ENCODE measurements at places on chromosomes 5 and 9.

DNA sequence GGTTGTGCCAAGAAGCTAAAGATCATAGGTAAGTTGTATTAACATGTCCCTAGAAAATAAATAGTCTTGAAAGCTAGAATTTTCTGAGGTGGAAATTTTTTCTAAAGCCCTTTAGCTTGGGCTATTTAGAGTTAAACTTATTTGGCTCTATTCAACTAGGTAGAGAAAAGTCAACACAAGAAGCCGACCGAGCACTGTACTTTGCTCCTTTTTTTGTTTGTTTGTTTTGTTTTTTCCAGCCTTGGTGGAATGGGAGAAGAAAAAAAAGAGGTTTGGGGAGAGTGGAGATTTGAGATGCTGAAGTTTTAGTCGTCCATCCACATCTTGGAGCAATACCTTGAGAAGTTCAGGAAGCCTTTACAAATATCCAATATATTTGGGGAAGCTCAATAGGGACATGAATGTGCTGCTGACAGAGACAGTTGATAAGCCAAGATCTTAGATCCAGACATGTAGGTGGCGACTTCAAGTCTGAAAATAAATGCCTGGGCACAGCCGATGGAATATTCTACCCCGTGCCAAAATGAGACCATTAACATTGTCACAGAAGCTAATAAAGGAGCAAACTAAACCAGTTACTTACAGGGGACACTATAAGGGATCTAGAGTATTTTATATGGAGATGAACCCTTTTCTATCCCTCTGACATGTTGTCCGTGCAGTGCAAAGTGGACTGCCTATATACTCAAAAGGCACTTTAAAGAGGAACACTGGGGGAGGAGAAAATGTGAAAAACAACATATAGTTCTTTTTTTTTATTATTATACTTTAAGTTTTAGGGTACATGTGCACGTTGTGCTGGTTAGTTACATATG lies 466.1 kb downstream of the PTPRD start:
- no peak for DNase-seq

DNA sequence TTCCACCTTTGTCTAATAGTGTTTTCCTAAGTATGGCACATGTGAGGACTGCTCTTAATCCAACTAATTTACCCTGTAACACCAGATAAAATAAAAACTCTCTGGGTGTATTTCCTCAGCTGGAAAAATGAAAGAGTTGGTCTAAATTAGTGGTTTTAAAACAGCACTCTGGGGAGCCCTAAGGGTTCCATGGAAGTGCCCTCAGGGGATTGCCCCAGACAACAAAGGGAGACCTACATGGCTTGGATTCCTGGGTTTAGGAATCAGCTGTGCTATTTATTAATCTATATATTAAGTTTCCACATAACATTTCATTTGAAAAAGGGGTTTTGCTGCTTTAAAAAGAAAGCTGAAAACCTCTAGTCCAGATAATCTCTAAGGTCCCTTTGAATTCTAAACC lies 20.2 kb downstream of the ADAMTS6 start:
- no peak for DNase-seq

DNA sequence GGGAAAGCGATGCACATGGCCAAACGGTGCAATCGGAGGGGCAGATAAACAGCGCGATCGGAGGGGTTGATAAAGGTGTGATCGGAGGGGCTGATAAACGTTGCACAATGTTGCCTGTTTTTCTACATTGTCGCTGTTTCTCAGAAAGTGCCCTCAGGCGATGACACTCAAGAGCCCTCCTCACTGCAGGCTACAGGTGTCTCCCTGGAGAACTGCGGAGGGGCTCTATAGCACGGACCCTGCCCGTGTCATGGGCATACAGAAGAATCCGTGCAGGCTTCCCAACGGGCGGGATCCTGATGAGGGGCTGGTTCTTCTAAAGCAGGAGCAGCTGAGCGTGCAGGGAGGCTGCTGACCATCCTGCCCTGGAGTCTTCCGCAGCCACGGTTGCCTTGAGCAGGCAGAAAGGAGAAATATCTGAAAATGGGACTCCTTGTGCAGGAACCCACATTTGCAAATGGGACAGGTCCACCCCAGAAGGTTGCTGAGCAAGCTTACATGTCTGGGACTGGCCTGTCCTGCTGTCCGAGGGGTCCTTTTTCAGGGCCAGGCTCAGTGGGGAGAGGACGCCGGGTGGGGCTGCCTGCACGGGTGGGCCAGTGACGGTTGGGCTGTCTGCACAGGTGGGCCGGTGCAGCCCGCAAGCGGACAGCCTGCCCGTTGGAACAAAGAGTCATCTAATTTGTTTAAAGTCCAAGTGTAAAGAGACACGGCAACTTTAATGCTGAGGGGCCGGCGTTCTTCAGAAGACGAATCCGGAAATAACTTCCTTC lies 25.1 kb upstream of the LPCAT1 start:
- DNase-seq: no peak

DNA sequence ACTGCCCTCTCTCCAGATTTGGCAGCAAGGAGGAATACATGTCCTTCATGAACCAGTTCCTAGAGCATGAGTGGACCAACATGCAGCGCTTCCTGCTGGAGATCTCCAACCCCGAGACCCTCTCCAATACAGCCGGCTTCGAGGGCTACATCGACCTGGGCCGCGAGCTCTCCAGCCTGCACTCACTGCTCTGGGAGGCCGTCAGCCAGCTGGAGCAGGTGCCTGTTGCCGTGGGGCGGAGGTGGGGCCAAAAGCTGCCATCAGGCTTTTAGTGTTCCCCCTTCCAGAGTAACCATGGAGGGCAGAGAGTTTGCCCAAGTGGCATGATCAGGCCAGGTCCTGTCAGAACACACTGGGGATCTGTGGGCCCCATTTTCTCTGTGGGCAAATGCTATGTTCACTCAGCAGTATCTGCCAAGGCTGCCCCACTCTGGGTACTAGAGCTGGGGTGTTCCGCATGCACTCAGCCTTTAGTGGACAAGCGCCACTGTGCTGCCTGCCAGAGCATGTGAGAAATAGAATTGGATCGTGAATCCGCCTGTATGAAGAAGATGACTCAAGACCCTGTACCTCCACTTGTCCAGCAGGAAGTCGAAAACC lies 117.1 kb downstream of the DAB2IP start:
- no peak for DNase-seq

- DNase-seq: no peak
Observed at GRCh38 chr9:133405508-133406438, 12.0 kb downstream of the REXO4 start.

DNA sequence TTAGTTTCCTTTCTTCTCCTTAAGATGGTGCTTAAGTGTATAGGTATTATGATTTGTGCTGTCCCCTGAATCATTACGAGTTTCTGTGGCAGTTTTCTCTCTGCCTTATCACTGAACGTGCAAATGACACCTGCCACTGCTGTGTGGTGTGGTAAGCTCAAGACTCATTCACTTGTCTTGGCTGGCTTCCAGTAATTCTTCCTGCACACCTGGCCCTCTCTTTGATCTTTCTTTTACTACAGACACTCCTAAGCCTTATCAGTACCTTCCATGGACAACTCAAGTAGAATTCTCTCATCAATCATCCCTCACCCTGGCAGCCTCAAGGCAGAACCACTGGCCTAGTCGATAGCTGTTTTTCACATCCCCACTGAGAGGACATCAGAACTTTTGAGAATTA lies 82.6 kb upstream of the ADAMTS19 start:
- DNase-seq: peak; percentile 1

DNA sequence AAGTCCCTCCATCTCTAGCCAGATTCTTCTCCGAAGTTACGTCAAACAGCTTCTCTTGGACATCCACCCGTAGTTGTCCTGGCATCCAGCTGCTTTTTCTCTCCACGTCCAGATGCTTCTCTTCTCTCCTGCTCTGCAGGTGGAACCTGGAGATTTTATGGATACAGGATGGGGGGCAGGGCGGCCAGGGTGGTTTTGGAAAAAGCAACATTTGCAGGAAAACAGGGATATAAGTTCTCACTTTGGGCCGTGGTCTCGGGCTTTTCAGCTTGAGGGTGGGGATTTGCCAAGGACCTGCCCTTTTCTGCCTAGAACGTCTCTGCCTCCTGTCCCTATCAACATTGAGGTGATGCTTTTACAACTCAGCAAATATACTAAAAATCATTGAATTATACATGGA lies 1941.6 kb upstream of the C9orf72 start:
- no peak for DNase-seq

GRCh38 chr5:103424453-103425205 lies 138.0 kb downstream of the NUDT12 start:
- no peak for DNase-seq

- no peak for DNase-seq
Observed at GRCh38 chr9:109315480-109316206, 5.2 kb downstream of the EPB41L4B start.

GRCh38 chr5:68368311-68369022 lies 152.9 kb downstream of the PIK3R1 start:
- no peak for DNase-seq

GRCh38 chr5:35248843-35249780 lies 18.8 kb upstream of the PRLR start:
- DNase-seq: no peak

- DNase-seq: no peak
Observed at GRCh38 chr5:71475788-71476384, 20.4 kb downstream of the BDP1 start.

DNA sequence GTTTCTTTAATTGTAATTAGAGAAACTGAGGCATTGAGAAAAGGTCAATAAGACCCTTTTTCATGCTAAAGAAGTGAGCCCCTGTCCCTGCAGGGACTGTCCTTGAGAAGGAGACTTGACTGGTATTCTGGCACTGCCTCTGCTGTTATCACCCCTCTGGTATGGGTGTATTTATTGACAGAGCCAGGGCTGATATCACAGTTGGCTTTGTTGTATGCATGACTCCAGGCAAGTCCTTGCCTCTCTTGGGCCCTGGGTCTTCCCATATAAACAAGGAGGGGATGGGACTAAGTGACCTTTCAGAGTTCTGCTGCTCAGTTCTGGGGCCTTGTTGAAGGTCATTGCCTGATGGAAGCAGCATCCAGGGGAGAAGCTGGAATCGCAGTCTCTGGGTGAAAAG lies 71.8 kb upstream of the PPARGC1B start:
- DNase-seq: no peak

GRCh38 chr5:40276426-40277102 lies 403.2 kb upstream of the PTGER4 start:
- no peak for DNase-seq

DNA sequence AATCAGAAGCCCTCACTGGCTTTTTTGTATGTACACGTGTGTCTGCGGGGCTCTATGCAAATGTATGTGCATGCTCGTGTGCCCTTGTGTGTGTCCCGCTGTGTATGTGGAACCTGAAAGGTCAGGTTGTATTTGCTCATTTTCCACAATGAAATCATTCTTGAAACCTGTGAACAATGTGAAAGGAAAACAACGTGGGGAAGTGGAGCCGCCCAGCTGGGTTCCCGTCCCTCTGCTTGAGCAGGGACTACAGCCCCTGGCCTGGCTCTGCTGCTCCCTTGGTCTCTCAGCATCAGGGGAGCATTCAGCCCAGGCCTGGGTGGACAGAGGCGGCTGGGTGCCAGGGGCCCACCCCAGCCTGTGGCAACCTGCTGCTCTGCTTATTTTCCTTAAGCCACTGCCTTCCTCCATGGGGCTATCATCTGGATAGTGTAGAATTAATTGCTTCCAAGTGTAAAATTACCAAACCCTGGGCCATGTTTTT lies 3.0 kb downstream of the ECSCR start:
- DNase-seq: no peak

DNA sequence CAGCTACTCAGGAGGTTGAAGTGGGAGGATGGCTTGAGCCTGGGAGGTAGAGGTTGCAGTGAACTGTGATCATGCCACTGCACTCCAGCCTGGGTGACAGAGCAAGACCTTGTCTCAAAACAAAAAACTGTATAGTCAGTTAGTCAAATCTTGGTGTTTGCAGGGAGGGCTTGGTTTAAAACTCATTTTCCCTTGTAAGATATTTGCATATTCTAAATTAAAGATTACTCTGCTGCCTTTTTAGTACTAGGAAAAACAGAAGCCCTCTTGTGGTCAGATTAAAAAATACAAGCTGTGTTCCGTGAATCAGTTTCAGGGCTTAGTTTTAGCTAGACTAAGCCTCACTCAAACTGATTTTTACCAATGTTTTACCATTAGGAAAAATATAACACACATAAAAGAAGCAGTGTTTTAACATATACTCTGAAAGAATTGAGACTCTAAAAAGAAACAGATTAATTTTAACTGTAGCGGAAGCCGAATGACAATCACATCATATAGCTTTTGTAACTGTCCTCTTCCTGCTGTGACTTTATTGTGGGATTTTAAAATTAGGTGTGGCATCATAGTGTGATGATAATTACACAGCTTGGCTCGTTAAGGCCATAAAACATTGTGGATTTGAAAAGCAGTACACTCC lies 84.9 kb upstream of the BASP1 start:
- DNase-seq: peak; percentile 89

GRCh38 chr9:127402401-127403090 lies 5.6 kb downstream of the SLC2A8 start:
- no peak for DNase-seq

GRCh38 chr5:18497089-18497488 lies 862.8 kb downstream of the TAF11L14 start:
- no peak for DNase-seq

DNA sequence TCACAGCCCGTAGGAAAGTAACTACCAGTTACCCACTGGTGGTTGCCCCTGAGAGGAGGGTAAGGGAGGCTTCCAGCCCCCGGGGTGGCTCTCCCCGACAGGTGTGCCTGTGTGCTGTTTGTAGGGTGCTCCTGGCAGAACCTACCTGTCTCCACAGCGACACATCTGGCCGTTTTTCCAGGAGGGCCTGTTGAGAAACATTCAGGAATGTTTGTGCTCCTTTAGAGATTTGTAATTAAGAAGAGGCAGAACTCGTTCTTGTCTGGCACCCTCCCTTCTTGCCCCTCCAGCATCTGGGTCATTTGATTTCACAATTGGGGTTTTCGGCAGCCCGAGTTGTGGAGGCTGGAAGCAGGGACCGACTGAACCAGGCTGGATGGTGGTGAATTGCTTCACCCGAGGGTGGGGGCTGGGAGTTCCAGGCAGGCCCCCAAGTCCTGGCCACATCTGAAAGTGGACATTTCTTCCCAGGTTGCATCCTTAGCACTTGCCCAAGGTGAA lies 74.2 kb downstream of the WWC1 start:
- no peak for DNase-seq

GRCh38 chr5:151086905-151087360 lies 6.1 kb upstream of the TNIP1 start:
- no peak for DNase-seq

GRCh38 chr5:151737431-151737830 lies 21.0 kb downstream of the ATOX1 start:
- DNase-seq: no peak

GRCh38 chr5:31900296-31900865 lies 261.4 kb downstream of the PDZD2 start:
- DNase-seq: no peak

GRCh38 chr5:174078416-174078815 lies 32.9 kb downstream of the NSG2 start:
- no peak for DNase-seq

GRCh38 chr9:113574441-113575262 lies 111.1 kb downstream of the RGS3 start:
- no peak for DNase-seq

- no peak for DNase-seq
Observed at GRCh38 chr5:10632110-10632761, 68.4 kb downstream of the ANKRD33B start.

- DNase-seq: peak; percentile 88
Observed at GRCh38 chr5:21574961-21575360, 1278.2 kb downstream of the CDH12 start.

GRCh38 chr5:143061161-143061945 lies 291.2 kb downstream of the ARHGAP26 start:
- DNase-seq: no peak

Data from NCI-H1417 treated with DMSO at 0.1 percent for 48 hours (cell line).